ENCODE measurements at places on chromosomes 1 and 21.

DNA sequence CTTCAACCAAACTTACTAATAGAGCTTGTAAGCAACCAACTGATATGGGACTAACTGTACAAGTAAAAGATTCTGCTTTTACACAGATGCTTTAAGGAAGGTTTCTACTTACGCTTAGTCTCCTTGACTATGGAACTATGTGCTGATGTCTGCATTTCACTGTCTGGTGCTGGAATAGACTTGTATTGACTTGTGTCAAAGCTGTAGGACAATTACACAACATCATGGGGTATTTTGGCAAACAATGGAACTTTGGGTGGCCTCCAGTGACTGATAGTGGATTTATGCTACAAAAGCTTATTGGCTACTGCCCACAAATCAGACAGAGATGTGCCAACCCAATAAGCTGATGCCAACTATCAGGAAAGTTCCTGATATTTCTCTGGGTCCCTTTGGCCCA, 10.6 kb downstream of the CBR1 start:
- no peak for DNase-seq

GRCh38 chr21:36926989-36927718, 39.3 kb downstream of the HLCS start:
- DNase-seq: no peak

DNA sequence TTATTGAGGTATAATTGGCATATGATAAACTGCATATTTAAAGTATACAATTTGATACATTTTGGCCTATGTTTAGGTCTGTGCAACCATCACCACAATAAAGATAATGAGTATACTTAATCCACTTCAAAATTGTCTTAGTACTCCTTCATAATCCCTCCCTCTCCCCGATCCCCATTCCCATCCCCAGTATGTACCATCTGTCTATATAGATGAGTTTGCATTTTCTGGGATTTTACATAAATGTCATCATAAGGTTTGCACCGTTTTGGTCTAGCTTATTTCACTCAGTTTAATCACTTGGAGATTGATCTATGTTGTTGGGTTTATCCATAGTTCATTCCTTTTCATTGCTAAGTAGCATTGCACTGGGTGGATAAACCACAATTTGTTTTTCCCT, 74.3 kb downstream of the POFUT2 start:
- no peak for DNase-seq

DNA sequence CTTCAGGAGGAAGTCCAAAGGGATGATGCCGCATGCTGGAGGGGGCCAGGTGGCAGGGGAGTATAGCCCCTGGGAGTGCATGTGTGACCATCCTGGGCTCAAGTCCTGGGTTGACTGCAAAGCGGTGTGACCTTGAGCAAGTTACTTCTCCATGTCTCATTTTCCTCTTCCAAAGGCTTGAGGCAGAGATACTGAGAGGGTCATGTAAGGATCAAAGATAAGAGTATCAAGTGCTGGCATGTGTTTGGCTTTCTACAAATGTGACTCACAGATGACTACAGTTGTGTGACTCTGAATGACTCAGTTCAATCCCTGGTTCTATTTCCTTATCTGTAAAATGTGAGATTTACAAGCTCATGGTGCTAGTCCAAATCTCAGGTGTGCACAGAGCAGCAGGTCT, 26.1 kb downstream of the PROK1 start:
- no peak for DNase-seq

GRCh38 chr1:210072129-210072528, 134.1 kb downstream of the SYT14 start:
- DNase-seq: no peak

DNA sequence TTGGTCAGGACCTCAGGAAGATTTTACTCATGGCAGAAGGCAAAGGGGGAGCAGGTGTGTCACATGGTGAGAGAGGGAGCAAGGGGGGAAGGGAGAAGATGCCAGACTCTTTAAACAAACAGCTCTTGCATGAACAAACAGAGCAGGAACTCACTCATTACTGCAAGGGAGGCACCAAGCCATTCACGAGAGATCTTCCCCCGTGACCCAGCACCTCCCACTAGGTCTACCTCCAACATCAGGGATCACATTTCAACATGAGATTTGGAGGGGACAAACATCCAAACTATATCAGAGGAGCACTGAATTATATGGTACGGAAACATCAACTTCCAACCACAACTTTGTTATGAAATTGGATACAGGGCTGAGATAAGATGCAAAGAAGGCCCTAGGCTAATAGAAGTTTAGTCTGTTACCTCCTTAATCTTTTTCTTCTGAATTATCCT, 164.9 kb downstream of the ST6GALNAC3 start:
- no peak for DNase-seq

DNA sequence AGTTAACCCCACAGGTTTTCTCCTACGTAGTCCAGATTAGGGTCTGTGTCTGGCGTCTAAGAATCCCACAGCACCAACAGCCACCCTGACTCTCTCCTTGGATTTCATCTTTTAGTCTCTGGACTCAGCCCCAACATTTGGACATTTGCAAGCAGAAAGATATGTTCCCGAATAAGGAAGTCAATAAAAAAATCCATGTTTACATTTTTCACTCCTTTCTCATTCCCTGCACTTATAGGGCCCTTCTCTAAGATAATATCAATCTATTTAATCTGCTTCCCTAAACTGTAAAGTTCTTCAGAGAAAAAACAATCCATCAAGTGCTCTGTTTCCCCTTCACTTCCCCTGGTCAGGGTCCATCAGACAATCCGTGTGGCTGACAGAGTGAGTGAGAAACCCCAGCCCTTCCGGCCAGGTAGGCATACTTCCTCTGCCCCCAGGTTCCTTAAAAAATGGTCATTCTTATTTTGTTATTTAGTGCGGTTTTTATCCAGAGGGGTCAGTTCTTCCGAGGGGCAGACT, 105.9 kb upstream of the CDC42BPA start:
- no peak for DNase-seq

GRCh38 chr21:45850181-45850580, 131.4 kb upstream of the COL6A1 start:
- DNase-seq: no peak

GRCh38 chr21:17089091-17089491, 423.8 kb upstream of the CXADR start:
- DNase-seq: no peak

DNA sequence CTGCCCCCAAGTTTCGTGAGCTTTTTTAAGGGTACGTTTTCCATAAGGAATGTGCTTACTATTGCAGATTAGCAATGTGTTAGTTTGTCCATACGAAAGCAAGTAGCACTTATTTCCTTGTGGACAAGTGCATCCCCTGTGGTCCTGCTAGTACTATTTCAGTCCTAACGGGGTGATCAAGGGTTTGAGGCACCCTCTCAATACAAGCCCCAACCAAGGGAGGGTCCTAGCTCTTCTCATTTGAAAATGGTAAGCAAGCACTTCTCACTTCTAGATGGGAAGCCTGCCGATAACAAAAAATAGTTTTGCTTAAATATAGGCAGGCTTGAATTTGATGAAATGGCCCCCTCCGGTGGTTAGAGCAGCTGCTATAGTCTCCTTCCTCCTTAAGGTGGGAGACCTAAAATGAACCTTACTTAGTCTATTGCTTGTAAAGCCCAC, 64.0 kb upstream of the HMCN1 start:
- DNase-seq: no peak

DNA sequence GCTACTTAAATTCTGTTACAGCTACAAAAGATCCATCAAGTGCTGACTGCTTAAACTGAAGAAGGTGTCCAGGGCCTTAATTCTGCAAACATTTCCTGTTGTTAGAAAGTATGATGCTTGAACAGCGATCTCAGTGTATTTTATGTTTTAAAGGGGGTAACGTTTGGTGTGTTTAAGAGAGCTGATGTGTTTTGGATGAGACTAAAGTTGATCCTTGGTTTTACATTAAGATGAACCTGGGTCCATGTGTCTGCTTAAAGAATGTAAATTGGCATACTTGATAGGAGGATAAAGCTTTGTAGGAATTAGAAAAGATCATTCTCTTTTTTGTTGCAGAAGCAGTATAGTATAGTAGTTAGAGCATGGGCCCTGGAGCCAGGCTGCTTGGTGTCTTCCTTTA, 3.6 kb downstream of the IER5 start:
- DNase-seq: no peak

DNA sequence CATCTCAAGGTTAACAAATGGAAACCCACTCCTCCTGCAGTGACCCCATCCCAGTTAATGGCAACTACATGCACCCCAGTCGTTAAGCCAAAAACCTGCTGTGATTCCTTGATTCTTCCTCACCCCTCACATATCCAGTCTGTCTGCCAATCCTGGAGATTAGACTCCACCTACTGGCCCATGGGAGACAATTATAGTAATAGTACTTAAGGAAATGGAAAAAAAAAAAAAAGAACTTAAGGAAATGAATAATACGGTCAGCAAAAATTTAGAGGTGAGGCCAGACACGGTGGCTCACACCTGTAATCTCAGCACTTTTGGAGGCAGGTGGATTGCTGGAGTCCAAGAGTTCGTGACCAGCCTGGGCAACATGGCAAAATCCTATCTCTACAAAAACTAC, 7.0 kb downstream of the NOL9 start:
- no peak for DNase-seq

DNA sequence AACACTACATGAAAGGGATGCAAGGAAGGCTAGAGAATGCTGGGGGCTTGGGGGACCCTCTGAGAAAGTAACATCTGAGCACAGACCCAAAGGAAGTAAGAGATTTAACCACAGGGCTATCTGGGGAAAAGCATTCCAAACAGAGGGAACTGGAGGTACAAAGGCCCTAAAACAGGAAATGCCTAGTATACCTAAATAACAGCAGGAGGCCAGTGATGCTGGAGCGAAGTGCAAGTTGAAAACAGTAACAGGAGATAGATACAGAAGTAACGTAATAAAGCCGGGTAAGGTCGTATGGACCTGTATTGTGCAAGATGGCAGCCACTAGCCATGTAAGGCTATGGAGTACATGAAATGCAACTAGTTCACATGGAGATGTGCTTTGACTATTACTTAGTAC, 52.1 kb downstream of the CD34 start:
- no peak for DNase-seq

GRCh38 chr1:60425528-60425927, 352.0 kb upstream of the C1orf87 start:
- no peak for DNase-seq

DNA sequence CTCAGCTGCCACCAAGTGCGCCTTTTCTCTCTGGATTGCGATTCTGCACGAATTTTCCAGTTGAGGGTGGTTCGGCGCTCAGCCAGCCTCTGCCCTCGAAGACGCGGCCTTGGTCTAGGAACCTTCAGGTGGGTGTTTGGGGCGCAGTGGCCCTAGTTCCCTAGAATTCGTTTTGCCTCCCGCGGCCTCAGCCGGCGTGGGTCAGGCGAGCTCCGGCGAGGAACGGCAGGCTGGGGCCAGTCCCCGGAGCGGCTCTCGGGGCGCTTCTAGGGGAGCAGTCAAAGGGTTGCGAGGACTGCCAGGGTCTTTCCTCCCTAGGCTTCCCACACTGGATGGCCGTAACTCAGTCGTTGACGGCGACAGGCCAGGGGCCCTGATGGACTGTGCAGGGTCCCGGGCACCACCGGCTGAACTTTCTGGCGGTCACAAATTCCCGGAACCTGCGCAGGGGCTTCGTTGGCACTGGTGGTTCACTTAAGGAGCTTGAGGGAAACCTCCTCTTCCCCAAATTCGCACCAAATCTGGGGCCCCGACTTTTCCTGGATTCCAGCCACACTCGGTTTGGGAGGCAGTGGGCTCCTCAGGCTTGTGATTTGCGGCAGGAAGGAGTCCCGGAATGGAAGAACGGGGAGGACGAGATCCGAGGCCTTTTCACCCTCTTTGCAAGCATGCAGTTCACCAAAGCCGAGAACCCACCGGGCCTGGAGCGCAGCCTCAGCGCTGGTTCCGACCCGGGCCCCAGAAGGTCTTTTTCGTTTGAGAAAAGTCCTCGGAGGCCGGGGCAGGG, 1.2 kb downstream of the DMBX1 start:
- DNase-seq: no peak

GRCh38 chr21:38830671-38831525, 25.2 kb downstream of the ETS2 start:
- DNase-seq: no peak

DNA sequence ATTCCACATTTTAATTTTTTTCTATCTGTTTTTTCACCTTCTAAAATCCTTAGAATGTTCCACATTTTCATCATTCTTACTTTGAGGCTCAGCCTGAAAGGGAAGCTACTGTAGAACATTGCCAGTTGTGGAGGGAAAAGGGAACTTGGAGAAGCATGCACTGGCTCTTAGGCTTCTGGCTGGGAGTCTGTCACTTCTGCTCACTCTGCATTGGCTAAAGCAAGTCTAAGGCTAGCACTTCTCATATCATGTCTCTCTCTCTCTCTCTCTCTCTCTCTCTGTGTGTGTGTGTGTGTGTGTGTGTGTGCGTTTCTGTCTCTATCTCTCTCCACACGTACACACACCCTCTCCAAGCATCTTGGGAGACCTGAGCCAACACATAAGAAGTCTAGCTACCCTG, 49.6 kb upstream of the ADAR start:
- DNase-seq: no peak

DNA sequence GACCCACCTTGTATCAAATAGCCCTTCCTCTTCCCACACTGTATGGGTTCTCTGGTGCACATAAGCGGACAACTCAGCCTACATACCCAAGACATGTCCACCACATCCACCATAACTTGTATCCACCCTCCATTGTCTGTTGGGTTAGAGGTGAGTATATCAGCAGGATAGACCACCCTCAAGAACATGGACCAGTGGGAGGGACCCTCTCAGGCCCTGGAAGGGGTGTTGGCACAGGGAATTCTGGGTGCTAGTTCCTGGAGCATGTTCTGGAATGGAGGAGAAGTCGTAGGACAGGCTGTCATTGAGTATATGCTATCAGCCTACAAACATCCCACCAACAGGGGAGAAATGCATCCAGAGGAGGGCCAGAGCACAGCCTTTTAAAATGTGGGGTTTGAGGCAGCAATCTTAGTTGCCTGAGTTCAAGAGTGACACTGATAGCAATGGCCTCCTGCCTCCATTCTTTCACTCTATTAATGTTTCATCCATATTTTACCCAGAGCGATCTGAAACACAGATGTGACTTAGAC, 7.5 kb downstream of the CD55 start:
- no peak for DNase-seq

DNA sequence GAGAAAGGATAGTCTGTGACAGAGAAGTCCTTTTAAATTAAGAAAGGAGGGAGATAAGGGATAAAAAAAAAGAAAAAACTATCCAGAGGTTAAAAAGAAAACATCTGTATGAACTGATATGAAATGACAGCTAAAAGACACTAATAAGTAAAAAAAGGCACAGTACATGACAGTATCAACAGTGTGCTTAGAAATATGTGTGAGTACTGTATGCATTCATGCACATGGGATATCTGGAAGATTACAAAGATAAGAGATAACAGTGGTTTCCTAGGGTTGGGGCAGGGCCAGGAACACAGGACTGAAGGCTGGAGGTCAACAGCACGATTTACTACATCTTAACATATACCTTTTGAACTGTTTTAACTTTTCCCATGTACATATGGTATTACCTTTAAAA, 13.3 kb downstream of the PTP4A2 start:
- DNase-seq: no peak

GRCh38 chr1:78420181-78420580, 70.6 kb upstream of the PTGFR start:
- no peak for DNase-seq

DNA sequence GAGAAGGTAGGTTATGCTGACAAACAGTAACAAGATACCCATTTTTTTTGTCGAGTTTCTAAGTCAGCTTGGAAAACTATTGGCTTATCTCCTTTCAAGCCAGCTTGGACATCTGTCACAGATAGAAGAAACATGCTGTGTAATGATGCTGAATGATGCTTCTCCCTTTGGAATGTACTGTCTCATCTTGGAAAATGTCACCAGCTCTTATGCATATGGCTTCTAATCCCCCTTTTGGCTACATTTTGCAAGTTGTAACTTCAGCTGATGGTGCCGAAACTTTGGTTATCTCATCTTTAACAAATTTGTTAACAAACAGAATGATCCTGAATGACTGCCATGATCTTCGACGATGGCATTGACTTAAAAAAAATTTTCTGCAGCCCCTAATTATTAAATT, 68.8 kb upstream of the ST6GALNAC3 start:
- no peak for DNase-seq

Data from T-helper 17 cell (primary cell).